ENCODE measurements at places on chromosomes 11 and 22.

GRCh38 chr11:75031771-75032549 is 43.2 kb downstream of the NEU3 start:
- peak; percentile 82 for DNase-seq

DNA sequence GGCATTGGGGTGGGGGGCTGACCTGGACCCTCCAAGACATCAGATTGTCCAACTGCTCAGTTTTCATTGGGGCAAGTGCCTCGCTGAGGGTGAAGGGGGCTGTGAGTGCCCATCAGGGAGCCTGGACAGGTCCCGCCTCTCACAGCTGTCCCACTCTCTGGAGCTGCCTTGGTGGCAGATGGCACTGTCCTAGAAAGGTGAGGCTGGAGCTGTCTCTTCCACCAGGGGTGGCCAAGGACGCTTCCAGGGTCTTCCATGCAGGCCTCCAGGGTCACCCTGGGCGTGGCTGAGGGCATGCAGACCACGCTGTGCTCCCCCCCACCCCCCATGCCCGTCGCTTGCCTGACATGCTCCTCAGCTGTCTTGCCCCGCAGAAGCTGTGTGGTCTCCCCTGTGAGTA is 53.5 kb upstream of the CCDC188 start:
- no peak for DNase-seq

DNA sequence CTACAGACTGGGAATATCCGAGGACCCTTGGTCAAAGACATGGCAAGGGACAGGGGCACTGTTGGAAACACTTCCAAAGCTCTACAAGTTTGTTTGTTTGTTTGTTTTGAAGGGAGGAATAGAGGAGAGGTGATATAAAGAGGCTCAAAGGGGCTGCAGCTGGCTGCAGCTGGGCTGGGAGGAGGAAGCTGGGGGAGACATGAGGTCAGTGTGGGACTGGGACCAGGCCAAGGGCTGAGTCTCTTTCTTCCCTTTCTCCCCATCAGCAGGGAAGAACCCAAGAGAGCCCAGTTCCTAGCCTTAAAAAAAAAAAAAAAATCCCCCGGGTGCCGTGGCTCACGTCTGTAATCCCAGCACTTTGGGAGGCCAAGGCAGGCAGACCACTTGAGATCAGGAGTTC is 5.0 kb downstream of the RHOG start:
- no peak for DNase-seq

- DNase-seq: peak; percentile 96
These were observed 566.2 kb downstream of the TBC1D22A start for GRCh38 chr22:47328550-47329243.

DNA sequence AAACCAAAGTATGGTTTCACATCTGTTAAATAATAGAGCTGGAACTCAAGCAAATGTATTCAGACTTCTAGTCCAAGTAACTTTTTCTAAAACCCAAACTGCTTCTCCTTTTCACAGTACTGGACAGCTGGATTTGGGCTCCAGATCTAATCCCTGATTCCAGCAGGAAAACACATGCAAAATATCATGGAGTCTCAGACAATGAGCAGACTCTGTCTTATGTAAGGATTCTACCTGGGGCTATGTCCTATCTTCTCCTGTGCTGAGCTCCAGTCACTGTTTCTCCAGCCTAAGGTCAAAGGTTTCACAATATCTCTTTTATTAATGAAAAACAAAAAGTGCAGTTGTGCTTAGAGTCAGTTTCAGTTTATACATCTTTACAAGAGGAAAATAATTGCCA is 83.2 kb upstream of the EED start:
- DNase-seq: no peak

- DNase-seq: no peak
These were observed 763 bp upstream of the MS4A7 start for GRCh38 chr11:60377401-60378136.

- peak; percentile 44 for DNase-seq
These were observed at the start of gene TIRAP for GRCh38 chr11:126282736-126283591. Gene TIRAP, plus strand, starts transcription at chr11:126283093. Its CDS starts 7,802 bp downstream, at chr11:126290895.

DNA sequence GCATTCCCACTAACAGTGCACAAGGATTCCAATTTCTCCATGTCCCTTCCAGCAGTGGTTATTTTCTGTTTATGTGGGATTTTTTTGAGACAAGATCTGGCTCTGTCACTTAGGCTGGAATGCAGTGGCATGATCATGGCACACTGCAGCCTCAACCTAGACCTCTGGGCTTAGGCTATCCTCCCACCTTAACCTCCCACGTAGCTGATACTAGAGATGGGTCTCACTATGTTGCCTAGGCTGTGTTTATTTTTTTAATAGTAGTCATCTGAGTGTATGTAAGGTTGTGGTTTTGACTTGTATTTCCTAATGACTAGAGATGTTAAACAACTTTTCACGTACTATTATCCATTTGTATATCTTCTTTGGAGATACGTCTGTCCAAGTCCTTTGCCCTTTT is 74.6 kb downstream of the KCNQ1OT1 start:
- DNase-seq: no peak

DNA sequence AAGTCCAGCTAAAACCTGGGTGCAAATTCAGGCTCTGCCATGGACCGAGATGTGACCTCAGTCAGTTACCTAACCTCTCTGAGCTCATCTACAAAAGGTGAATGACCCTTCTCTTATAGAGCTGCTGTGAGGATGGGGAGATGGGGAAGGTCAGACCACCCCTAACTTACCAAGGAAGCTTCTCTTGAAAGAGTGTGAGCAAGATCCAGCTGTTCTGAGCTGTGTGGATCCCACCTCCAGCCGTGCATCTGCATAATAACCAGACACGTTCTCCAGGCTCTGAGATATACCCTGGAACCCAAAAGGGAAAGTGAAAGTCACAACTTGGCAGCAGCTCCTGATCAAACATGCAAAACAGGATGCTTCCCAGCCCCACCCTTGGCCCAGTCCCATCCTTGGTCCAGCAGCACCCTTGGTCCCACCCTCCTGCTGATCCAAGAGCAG is at the start of gene APOL3:
APOL3 (minus strand) TSS at position 257 of the 444 bp plus-strand sequence. CDS start 11,700 bp downstream, outside the sequence.
- DNase-seq: peak; percentile 73

DNA sequence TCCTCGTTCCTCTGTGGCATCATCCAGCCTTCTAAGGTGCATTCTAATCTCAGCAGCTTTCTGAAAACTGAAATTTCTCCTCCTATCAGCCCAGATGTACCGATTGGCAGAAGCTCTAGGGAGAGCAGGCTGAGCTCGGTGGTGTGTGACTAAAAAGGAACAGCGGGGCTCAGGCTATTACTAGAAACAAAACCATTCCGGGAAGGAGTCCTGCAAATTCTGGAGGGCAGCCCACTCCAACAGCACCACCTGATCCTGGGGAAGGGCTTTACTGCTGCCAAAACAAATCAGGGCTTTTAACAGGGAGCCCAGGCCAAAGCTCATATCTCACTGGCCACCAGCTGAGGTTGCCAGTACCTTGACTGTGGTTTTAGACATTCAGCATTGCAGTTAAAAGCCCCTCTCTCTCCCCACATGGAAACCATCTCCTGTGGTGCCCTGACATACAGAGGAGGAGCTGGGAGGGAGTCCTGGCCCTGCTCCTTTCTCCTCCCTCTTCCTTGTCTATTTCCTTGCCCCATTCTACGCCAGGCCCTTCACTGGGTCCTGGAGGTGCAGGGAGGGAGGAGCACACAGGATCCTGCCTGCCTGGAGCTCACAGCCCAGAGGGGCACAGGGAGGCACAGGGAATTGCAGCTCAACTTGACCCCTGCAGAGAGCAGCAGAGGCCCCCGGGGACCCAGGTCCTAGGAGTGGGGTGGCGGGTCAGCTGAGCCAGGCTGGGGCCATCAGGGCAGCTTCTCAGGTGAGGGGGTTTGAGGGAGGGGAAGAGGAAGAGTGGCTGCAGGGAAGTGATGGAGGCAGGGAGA is 889 bp downstream of the PLAAT4 start:
- DNase-seq: peak; percentile 83

- DNase-seq: no peak
These were observed 45.3 kb downstream of the GDPD5 start for GRCh38 chr11:75480185-75481175.

All from fibroblast of pulmonary artery (primary cell).